ENCODE measurements at places on chromosomes 1 and 21.

- no peak for DNase-seq
Measured at GRCh38 chr21:35615325-35615724, 445.0 kb downstream of the SETD4 start.

DNA sequence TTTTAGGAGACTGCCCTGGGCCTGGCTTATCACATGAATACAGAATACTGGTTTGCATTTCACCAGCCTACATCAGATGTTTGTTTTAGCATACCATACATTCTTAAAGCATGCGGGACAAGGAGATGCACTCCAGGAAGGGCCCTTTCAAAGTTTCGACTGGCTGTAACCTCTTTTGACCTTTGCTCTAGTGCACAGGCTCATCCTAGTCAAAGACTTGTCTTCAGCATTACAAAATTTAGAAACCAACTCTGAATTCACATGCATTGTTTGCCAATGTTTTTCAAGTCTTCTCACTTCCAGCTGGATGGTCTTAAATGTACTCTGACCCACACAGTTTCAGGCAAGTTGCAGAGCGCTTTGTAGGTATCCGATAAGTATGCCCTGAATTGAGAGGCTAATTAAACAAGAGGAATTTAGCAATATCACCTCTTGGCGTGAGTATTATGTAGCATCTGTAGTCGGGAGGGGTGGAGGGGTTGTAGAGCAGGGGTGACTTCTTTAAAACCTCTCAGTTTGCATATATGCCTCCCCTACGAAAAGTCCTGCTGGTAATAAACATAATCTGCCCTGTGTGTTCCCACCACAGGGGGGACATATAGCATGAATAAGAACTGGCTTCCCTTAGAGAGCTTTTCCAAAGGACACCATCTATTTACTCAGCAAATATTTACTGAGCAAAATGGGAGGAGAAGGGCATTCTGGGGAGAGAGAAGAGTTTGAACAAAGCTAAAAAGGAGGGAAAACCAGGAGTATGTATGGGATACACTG is 24.4 kb upstream of the AHCYL1 start:
- no peak for DNase-seq

DNA sequence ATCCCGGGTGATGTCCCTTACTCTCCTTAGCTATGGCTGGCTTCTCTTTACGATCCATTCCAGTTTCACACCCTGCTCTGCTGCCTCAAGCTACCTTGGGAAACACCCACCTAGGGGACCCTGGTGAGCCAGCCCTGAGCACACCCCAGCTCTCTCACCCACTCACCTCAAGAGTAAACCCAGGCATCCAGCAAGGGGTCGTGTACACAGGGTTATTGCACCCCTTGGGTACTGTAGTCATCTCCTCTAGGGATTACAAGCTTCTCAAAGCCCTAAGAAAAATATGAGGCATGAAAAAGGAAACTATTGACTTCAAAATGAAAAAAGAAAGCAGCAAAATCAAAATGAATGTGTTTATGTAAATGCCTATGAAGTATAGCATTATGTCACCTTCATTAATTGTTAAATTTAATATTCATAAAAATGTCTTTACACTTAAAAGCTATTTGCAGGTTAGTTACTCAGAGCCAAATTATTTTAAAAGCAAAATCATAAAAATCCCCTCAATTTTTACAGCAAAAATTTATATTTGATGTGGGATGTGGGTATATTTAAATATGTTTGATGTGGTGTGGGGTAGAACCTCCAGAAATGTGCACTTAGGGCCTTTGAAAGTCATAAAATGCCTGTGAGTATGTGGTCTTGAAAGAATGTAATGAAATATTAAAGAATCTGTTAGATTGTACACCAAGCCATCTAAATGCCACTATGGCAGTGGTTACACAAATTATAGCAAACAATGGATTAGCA is 190.3 kb downstream of the C1orf94 start:
- DNase-seq = no peak

DNA sequence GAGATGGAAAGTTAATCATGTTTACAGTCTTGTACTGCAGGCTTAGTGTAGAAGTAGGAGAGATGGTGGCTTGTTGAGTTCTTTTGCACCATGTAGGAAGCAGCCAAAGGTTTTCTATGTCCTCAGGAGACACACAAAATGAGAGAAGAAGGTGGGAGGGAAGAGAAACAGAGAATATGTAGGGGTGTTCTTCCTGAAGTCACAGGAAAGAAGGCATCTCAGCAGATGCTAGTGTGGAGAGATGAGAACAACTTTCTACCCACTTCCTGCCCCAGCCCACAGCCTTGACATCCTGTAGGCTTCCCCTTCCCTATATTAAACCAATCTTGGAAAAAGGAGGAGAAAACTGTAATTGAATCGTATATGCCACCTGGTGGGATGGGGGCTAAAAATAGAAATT is 217.0 kb downstream of the S1PR1 start:
- no peak for DNase-seq

DNA sequence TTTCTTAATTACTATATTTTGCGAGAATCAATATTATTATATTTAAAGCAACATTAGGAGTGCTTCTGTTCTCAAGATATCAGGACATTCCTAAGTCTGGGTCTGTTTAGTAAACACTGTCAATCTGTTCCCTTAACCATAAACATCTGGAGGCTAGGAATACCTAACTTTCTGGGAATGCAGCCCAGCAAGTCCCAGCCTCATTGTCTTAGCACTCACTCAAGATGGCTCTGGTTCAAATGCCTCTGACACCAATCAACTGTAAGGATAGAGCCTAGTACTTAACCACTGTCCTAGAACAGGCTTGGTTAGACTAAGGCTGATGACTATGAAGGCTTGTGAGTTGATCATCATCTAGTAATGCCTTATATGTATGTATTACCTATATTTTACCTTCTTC is 61.5 kb downstream of the TNN start:
- no peak for DNase-seq

- no peak for DNase-seq
Measured at GRCh38 chr1:225936523-225936922, 4.5 kb downstream of the LEFTY2 start.

GRCh38 chr1:33957854-33958253 is 94.0 kb downstream of the HMGB4 start:
- no peak for DNase-seq

- DNase-seq = no peak
Measured at GRCh38 chr1:7898962-7899361, 41.7 kb downstream of the TNFRSF9 start.

GRCh38 chr1:54564312-54565112 is 16.5 kb downstream of the ACOT11 start:
- no peak for DNase-seq

DNA sequence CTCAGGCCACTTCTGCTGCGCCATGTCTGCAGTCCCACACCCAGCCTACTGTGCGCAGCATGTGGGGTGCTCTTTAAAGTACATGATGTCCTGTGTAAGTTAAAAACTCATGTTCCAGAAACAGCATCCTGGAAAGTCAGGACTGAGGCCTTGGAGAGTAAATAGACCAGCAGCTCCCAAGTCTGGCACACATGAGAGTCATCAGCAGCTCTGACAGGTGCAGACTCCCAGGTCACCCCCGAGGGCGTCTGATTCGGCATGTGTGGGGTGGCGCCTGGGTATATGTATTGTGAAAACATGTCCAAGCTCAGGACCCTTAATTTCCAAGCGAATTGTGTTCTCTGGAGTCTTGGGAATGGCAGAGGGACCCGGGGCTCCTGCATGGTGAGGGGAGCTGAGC is 120.1 kb upstream of the RUNX3 start:
- no peak for DNase-seq

DNA sequence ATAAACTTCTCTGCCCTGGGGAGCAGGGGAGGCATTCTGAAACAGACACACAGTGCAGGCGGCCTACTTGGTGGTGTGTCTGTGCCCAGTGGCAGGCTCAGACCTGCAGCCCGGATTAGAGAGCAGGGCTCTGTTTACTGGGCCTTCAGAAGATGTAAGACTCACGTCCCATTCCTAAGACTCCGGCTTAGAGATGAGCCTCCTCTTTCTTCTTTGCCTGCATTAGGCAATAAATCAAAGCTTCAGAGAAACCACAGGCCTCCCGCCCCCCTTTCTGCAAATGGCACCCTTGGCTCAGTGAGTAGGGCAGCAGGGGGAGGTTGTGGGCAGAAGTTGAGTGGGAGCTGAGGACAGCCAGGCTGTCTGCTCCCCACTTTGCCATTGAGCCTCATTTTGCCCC is 35.8 kb downstream of the LGR6 start:
- DNase-seq = no peak

- DNase-seq = no peak
Measured at GRCh38 chr1:15940110-15941043, 35.5 kb downstream of the ZBTB17 start.

DNA sequence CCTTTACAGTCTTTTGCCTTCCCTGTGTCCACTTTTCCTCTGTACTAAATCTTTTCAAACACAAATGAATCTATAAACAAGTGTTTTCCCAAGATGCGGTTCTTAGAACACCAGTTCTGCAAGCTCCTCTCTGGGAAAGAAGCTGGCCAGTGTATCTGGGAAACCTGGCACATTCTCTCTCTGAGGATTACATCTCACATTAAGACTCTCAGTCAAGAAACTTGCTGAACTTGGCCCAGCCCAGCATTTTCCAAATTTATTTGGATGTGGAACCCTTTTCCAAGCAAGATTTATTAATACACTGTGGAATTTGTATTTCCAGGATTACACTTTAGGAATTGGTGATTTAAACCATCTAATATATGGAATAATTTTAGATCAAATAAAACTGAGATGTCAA is 105.7 kb downstream of the ZNF281 start:
- no peak for DNase-seq

DNA sequence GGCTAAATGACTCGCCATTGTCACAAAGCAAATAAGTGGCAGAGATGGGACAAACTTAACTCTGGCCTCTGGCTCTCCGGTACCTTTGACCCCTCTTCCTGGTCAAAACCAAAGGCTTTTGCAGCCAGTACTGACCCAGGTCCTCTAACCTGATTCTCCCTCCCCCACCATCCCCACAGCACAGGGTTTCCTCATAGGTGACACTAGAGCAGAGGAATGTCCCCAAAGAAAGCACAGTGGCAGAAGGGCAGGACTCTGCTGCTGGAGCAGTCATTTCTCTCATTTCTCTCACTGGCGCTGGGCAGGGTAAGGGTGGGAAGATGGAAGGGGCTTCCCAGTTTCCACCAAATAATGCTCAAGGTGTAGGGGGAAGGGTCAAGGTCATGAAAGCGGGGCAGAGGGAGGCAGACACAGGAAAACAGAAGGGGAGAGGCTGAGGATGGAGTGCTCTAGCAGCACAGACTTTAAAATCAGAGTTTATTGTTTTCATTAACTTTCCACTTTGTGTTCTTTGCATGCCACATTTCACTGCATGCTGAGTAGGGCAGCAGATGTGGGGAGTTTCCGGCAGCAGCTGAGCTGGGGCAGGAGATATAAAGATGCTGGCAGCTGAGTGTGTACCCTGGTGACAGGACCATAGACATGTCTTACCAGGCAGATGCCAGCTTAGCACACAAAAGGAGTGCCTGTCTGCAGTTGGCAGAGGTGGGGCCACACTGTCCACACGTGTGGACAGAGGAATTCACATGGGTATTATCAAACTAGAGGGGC is 80.5 kb downstream of the FAM78B start:
- no peak for DNase-seq

DNA sequence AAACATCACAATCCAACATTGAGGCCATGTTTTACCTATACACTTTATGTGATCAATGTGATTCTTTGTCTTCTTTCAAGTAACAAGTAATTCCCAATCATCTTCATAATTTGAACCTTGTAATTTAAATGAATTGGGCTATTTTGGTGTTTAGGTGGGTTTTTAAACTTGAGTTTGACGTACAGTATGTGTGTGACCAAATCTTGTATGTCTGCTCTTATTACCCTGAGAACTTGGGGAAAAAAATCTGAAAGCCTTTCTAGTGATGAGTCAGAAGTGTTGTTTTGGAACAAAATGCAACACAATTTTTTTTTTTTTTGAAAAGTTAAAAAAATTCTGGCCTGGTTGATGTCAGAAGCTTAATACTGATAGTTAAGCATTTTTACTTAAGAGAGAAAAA is 68.5 kb downstream of the HHAT start:
- no peak for DNase-seq

- DNase-seq = no peak
Measured at GRCh38 chr1:223811634-223812101, 34.1 kb downstream of the TP53BP2 start.

GRCh38 chr1:201499795-201500669 is 6.9 kb downstream of the CSRP1 start:
- DNase-seq = no peak

GRCh38 chr1:223825767-223826748 is 19.7 kb downstream of the TP53BP2 start:
- DNase-seq = no peak

- peak; percentile 52 for DNase-seq
Measured at GRCh38 chr1:234597894-234598293, 12.1 kb downstream of the IRF2BP2 start.

- no peak for DNase-seq
Measured at GRCh38 chr1:155297384-155297783, 3.9 kb downstream of the PKLR start.

- no peak for DNase-seq
Measured at GRCh38 chr1:220544901-220545303, 17.0 kb downstream of the MARK1 start.

GRCh38 chr1:1755426-1755825 is 22.8 kb downstream of the NADK start:
- no peak for DNase-seq

GRCh38 chr1:150535511-150536287 is 13.5 kb upstream of the ADAMTSL4 start:
- no peak for DNase-seq

GRCh38 chr21:28159396-28159795 is 833.3 kb downstream of the LTN1 start:
- no peak for DNase-seq

DNA sequence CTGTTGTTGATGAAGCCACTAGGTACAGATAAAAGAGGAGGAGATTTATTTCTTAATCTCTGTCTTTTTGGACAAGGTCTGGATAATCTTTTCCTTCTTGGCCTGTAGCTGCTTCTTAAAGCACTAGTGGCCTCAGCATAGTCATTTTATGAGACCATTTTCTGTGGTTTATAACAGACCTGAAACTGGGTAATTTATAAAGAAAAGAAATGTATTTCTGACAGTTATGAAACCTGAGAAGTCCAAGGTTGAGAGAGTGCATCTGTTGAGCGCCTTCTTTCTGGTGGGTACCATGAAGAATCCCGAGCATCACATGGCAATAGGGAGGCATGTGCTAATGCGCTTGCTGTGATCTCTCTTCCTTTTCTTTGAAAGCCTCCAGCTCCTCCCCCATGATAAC is 36.7 kb upstream of the PDC start:
- DNase-seq = no peak

DNA sequence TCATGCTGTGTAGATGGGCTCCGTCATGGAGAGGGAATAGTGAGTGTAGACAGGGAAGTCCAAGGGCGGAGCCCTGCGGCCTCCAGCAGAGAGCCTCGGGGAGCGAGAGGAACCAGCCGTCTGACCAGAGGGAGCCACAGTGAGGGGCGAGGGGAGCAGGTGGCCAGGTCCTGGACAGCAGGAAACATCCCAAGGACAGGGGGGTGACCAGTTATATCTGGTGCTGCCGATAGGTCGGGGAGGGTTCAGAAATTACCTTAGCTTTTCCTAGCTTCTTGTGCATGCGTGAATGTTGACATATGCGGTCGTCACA is 46.5 kb downstream of the TRAPPC10 start:
- no peak for DNase-seq

- no peak for DNase-seq
Measured at GRCh38 chr1:112513112-112513870, 4.5 kb downstream of the WNT2B start.
